HFFc6 (cell line): ENCODE measurements at places on chromosomes 4 and X. TPM values are rescaled to one million over a fixed set of nuclear protein-coding genes. Genes with fewer than 3 reads are reported as not detected.

The NCAPG gene
- 17.8 to 37.0 TPM (median 32.4 TPM) in 3 replicates for total RNA-seq

- DNase-seq, result no peak
These were observed 173.5 kb downstream of the ASMT start for GRCh38 chrX:1788300-1788911.

The SH3RF1 gene
- 54.2 to 67.1 TPM (median 58.9 TPM) in 3 replicates for total RNA-seq

The CRMP1 gene
- total RNA-seq, result not detected in 3 replicates

DNA sequence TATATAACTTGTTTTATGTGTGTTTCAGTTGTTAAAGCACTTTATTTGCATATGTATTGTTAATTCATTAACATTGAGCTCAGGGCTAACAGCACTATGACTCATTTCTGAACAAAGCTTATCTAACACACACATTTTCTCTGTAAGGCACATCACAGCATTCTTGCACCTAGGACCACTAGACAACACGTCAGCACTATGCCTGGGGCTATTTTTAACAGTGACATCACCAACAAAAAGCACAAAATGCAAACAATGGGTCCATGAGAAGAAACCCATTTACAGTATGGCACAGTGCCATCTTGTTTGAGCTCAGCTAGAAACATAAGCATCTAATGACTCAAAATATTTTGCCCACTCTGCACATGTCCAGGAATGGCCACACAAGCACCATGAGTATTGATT lies 124.4 kb downstream of the RELL1 start:
- peak; percentile 72 for DNase-seq

- no peak for DNase-seq
These were observed 426.1 kb downstream of the PABPC4L start for GRCh38 chr4:133775469-133775868.

GRCh38 chr4:64497491-64497890 lies 88.2 kb upstream of the TECRL start:
- no peak for DNase-seq

DNA sequence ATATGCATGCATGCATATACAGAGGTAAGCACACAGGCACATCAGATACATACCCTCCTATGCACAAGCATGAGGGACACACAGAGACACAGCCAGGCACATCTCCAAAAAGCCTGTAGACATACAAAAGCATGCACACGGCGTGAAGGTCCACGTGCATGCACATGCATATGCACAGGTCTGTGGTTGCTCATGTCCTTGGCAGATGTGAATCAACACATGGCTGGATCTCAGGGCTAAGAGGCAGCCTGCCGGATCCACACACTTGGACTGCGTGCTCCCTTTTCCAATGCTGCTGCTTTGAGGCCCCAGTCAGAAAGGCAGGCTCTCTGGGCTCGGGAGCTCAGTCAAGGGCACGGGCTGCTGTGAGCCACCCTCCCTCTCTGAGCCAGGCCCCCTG lies 3.6 kb downstream of the STARD8 start:
- DNase-seq, result no peak

DNA sequence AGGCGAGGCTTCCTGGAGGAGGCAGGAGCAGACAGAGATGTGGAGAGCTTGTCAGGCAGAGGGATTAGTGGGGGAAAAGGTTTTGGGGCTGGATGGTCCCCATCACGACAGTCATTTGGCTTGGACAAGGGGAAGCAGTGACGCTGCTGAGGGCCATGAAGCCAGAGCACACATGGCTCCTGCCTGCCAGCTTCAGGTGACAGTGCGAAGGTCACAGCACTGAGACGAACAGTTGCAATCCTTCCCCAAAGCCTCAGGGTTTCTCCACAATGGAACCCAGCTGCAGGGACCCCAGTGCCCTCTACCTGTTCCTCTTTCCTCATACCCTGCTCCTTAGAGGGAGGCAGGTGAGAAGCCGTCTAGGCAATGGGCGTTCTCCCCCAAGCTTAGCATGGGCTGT lies 110.3 kb downstream of the DRD5 start:
- DNase-seq, result no peak

- DNase-seq, result peak; percentile 41
These were observed 91.3 kb downstream of the PTPN13 start for GRCh38 chr4:86685401-86685800.

The FAT4 gene
- total RNA-seq, result 12.5 to 18.4 TPM (median 13.8 TPM) in 3 replicates

The CAMK2D gene
- 84.9 and 87.1 TPM in 2 replicates for total RNA-seq

- no peak for DNase-seq
These were observed 69.1 kb upstream of the PLAC1 start for GRCh38 chrX:134727363-134727762.

DNA sequence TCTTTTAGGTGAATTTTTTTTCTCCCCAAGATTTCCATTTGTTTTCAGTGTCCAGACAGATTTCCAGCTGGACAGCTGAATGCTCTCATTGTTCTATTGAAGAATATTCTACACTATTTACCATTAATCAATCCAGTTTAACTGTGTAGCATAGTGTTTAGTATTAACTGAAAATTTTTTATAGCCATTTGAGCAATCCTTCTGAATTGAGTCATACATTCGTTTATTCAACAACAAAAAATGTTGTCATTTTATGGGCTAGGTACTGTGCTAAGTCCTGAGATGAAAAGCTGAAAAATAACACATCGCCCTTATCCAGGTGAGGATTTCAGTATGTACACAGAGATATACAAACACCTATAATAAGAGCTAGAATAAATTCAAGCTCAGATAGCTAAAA lies 223.3 kb downstream of the COL25A1 start:
- peak; percentile 16 for DNase-seq

DNA sequence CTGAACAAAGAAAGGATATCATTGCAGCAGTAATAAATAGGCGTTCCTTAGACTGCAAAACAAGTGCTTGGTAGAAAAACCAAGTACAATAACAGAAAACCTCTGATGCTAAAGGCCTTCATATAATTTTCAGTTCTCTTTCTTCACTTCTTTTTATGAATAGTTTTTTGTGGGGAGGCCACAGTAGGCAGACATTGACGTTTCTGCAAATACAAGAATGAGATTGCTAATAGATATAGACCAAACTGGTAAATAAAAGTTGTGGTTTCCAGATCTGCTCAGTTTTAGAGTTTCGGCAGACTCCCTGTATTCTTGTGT lies 57.0 kb upstream of the RAP1GDS1 start:
- DNase-seq, result no peak

The KLHL2 gene
- 8.8 to 13.7 TPM (median 12.0 TPM) in 3 replicates for total RNA-seq
